ENCODE measurements at places on chromosomes 7 and 10. TPM values are rescaled to one million over a fixed set of nuclear protein-coding genes. Genes with fewer than 3 reads are reported as not detected.

- no peak for DNase-seq
Measured at GRCh38 chr10:25036381-25036780, 20.0 kb downstream of the THNSL1 start.

DNA sequence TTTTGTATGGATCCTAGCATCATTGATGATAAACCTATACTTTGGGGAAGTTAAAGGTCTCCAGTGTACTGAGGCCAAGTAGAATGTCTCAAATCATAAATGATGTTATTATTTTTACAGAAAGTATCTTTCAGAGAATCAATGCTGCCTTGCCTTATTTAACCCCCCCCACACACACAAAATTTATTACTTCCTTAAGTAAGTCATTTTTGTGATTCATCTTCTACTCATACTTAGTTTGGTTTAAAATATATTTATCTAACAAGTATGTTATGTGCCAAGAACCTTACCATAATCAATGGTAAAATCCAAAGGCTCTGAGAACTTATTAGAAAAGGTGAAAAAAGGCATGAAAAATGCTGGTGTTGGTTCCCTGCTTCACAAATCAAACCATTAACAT, 18.8 kb upstream of the CLDN12 start:
- no peak for DNase-seq

- no peak for DNase-seq
Measured at GRCh38 chr7:44327981-44328380, 2.6 kb upstream of the CAMK2B start.

DNA sequence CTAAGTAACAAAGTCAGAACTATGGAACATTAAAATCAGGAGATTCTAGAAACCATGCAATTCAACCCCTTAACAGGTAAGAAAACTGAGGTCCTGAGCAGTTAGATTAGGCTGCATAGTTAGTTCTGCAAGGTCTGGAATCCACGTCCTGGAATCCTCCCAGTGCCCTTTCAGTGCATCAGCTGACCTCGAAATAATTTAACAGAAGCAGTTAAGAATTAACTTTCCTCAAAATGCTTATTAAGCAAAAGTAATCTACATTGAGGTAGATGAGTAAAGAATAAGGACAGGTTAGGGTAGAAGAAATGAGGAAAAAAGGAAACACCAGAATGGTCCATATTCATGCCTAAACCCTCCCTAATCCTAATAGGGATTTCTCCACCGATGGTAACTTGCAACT, 37.6 kb downstream of the GSAP start:
- DNase-seq = no peak

- no peak for DNase-seq
Measured at GRCh38 chr10:129756912-129757901, 206.9 kb downstream of the EBF3 start.

DNA sequence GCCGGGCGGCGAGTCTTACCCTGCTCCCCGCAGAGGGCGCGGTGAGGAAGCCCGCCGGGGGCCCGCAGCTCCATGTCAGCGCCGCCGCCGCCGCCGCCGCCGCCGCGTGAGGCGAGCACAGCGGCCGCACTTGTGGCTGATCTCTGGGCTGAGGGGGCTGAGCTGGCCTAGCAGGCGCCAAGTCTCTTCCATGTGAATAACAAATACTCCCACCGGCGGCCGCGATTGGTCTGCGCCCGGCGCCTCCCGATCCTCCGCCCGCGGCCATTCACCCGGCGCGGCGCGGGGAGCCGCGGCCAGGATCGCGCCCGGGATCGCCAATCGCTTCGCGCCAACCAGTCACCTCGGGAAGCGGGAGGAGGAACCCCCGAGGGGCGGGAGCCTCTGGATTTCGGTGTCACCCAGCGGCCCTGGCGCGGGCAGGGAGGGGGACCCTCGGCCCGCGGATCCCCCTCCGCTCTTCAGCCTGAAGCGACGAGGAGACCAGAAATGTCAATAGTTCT, at the start of gene GRM8:
GRM8 (minus strand) TSS at position 164 of the 503 bp plus-strand sequence.
- DNase-seq = peak; percentile 71

DNA sequence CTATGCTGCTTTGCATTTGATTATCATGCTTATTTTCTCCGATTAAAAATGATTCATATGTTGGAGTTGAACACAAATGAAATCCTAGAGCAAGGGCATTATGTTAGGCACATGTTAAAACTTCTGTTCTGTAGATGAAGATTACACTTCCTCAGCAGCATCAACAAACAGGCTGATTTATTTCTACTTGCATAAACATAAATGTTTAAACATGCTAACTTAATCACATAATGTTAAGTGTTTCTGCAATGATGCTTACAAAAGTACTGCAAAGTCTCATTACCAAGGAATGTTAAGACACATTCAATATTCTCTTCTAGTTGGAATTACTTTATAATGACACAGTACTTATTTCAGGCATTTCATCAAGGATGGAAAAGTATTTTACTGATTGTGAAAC, 770.8 kb downstream of the ANKRD7 start:
- no peak for DNase-seq

ZNF117 gene
- 2.2 TPM for total RNA-seq

RTKN2 gene
- not detected for total RNA-seq

SH2D4B gene
- not detected for total RNA-seq

RASSF4 gene
- 91.5 TPM for total RNA-seq

Measured in Right ventricle myocardium inferior (tissue), 1 donor.